ENCODE measurements at places on chromosomes 6 and 20.

GRCh38 chr6:31795616-31796298, at the start of gene VARS1:
Gene VARS1, minus strand, starts transcription at chr6:31795752. Its CDS starts 535 bp downstream, at chr6:31795217.
- DNase-seq, result peak; percentile 81

DNA sequence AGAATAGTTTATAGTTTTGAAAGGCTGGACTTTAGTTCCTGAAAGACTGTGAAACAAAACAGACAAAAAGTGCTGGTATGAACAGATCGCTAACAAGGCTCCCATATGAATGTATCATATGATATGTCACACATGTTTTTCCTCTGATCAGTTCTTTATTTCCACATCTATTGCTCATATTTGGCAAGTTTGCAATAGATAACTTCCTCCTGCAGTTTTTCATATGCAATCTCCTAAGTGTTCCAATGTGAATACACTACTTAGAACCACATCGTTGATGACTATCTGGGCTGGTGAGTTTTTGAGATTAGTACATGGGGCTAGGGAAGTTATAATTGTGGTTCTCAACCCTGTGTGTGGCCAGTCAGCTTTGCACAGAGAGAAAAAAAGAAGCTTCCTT, 23.1 kb downstream of the CRYBG1 start:
- no peak for DNase-seq

GRCh38 chr20:56423211-56423610, 11.2 kb downstream of the CASS4 start:
- no peak for DNase-seq

DNA sequence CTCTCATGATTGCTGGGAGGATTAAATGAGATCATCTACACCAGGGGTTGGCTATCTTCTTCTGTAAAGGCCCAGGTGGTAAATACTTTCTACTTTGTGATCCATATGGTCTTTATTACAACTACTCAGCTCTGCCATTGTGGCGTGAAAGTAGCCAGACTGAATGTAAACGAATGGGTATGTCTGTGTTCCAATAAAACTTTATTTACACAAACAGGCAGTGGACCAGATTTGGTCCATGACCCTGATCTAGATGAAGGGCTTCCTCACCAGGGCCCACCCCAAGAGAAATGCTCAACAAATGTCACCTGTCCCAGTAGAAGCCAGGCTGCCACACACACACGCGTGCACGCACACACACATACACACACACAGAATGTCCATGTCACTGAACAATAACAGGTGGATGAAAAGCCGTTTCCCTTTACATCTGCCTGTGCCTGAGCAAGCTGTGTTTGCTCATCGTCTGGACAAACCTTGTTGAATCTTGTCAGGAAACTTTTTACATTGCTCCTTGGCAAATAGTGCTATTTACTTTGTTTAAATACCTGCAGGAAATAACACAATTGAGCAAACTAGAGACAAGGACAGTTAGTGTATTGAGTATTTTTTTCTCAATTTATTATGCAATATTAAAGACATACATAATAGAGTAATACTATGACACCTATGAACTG, 114.3 kb downstream of the EYA2 start:
- DNase-seq, result peak; percentile 45

DNA sequence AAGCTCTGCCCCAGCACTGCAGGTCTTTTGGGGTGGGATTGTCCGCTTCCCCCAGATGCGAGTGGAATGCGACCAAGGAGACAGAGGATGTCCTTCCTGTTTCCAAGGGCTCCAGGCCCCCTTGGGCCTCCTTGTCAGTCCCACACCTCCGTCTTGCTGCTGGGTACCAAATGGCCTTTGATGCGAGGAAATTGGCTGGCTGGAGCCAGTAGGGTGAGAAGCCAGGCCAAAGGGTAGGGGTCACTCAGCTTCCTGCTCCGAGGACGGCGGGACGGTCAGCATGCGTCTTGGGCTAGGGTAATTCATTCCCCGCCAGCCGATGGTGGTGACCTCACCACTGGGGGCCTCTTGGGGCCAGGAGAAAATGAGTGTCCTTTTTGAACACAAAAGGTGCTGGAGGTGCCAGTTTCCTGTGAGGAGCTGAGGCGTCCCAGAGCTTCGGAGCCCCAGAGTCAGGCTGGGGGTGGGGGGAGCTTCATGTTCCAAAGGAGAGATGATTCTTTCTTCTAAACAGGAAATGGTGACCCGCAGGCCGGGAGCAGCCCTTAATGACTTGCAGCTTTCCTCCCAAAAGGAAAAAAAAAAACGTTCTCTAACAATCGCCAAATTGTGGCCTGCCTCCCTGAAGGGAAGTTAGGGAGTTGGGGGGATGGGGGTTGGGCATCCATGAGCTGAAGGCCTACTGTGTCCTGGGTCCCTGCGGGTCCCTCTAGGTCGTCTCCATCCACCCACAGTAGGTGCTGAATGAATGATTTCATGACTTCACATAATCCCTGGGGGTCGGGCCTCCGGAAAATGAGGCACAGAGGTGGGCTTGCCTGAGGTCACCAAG, 6.7 kb downstream of the SNAI1 start:
- DNase-seq, result no peak

- DNase-seq, result no peak
Measured at GRCh38 chr6:121951918-121952379, 447.5 kb upstream of the HSF2 start.

- DNase-seq, result no peak
Measured at GRCh38 chr6:116764629-116764960, 924 bp downstream of the FAM162B start.

- no peak for DNase-seq
Measured at GRCh38 chr6:15330174-15330944, 84.5 kb downstream of the JARID2 start.

Data from NCI-H1105 (cell line).